Vagina (tissue), 2 donors: ENCODE measurements at places on chromosomes 6 and 20. TPM values are rescaled to one million over a fixed set of nuclear protein-coding genes. Genes with fewer than 3 reads are reported as not detected.

Gene POPDC3
- total RNA-seq, result not detected

GRCh38 chr20:17044891-17045290, 181.9 kb upstream of the PCSK2 start:
- no peaks in the 10 kb centered on the region for H3K27me3 ChIP-seq
- no peak overlapping the region for H3K4me3 ChIP-seq
- no peak overlapping the region for H3K27ac ChIP-seq
- no peak for DNase-seq
- H3K36me3 ChIP-seq, result no peaks in the 10 kb centered on the region

DNA sequence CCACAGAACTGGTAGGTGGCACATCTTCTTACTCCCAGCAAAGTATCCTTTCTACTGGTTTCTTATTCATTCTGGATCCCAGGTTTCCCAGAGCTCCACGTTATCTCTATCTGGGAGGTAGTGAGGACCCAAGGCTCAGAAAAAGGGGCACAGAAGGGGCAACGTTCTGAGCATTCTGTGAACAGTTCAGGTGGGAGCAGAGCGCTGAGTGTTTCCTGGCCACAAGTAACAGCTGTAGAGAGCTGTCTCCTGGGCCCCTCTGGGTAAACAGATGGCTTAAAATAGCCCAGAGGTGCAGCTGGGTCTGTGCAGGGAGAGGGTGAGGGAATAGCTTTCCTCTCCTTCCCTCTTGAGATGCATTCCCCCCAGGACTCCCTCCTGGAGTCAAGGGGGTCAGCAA, 2.1 kb downstream of the APOBEC2 start:
- H3K27ac ChIP-seq, result no peak overlapping the region
- no peak overlapping the region for H3K4me3 ChIP-seq
- H3K4me1 ChIP-seq, result no peaks in the 10 kb centered on the region
- no peak for DNase-seq
- H3K36me3 ChIP-seq, result no peaks in the 10 kb centered on the region

DNA sequence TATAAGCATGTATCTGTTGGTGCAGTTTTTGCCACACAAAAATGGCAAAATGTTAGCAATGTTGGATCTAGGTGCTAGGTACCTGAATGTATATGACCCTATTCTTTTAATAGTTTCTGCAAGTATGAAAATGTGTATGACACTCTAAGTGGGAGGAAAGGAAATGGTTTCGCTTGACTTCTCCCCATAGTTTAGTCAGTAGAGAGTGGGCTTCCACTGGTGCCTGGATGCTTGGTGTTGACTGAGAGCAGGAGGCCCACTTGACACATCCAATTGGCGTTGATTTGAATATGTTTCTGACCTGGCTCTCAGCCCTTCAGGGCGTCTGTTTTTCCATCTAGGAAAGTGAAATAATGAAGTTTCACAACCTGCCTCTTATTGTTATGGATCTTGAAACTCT, 41.8 kb upstream of the GABRR1 start:
- no peaks in the 10 kb centered on the region for H3K36me3 ChIP-seq
- no peak overlapping the region for H3K4me3 ChIP-seq
- H3K27ac ChIP-seq, result no peak overlapping the region
- no peaks in the 10 kb centered on the region for H3K27me3 ChIP-seq
- H3K4me1 ChIP-seq, result no peaks in the 10 kb centered on the region

- no peaks in the 10 kb centered on the region for H3K36me3 ChIP-seq
- H3K27ac ChIP-seq, result no peak overlapping the region
- H3K4me1 ChIP-seq, result no peaks in the 10 kb centered on the region
- DNase-seq, result no peak
- H3K4me3 ChIP-seq, result no peak overlapping the region
- no peaks in the 10 kb centered on the region for H3K27me3 ChIP-seq
These were observed 52.2 kb downstream of the NPEPL1 start for GRCh38 chr20:58744836-58745235.

DNA sequence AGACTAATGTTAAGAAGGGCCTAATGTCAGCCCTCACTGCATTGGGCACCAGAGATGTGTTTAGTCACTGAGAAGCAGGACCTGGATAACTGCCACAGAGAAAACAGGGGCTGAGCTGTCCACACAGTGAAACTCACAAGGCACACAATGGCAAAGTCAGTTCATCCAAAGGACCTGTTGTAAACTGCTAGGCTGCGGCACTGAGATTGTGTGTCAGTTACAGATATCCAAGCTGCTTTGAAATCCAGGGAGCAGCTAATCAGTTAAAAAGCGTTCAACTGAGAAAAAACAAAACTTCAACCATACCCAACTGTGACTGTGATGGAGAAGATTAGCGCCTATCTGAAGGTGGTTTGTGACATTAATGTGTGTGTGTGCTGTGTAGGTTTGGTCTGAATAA, 27.8 kb upstream of the TMEM14A start:
- H3K36me3 ChIP-seq, result no peaks in the 10 kb centered on the region
- no peaks in the 10 kb centered on the region for H3K27me3 ChIP-seq

- H3K27ac ChIP-seq, result no peak overlapping the region
- no peaks in the 10 kb centered on the region for H3K27me3 ChIP-seq
- no peak for DNase-seq
- no peaks in the 10 kb centered on the region for H3K4me1 ChIP-seq
- H3K4me3 ChIP-seq, result peak overlapping the region; percentile 19
- no peaks in the 10 kb centered on the region for H3K36me3 ChIP-seq
These were observed 159.2 kb downstream of the CD109 start for GRCh38 chr6:73854998-73855718.

Gene CPNE5
- total RNA-seq, result 6.6 TPM

Gene XKR7
- total RNA-seq, result not detected

Gene SEMG1
- not detected for total RNA-seq

GRCh38 chr6:12083763-12084162, 71.7 kb downstream of the HIVEP1 start:
- DNase-seq, result no peak
- H3K4me1 ChIP-seq, result peaks cover 25% of the 10 kb centered on the region
- no peaks in the 10 kb centered on the region for H3K36me3 ChIP-seq
- no peak overlapping the region for H3K4me3 ChIP-seq
- H3K27me3 ChIP-seq, result no peaks in the 10 kb centered on the region

DNA sequence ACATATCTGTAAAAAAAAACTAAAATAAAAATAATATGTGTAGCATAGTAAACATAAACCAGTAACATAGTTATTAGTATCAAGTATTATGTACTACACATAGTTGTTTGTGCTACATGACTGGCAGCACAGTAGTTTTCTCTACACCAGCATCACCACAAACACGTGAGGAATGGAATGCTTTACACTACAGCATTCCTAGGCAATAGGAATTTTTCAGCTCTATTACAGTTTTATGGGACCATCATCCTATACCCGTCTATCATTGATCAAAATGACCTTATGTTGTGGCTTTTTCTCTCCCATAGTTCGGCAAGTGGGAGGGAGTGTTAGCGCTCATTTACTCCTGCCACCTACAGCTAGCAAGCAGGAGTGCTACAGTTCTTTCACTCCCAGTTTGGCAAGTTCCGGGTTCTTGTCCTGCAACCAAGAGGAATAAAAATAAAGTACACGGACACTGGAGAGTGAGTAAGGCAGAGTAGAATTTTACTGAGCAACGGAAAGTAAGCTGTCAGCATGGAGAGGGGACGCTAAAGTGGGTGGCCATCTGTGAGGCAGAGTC, 196.8 kb upstream of the HSF2 start:
- H3K4me3 ChIP-seq, result no peak overlapping the region
- H3K36me3 ChIP-seq, result no peaks in the 10 kb centered on the region
- H3K4me1 ChIP-seq, result no peaks in the 10 kb centered on the region

- H3K4me3 ChIP-seq, result no peak overlapping the region
- H3K36me3 ChIP-seq, result no peaks in the 10 kb centered on the region
- DNase-seq, result no peak
- H3K27ac ChIP-seq, result no peak overlapping the region
- H3K4me1 ChIP-seq, result peaks cover 27% of the 10 kb centered on the region
These were observed 2.9 kb upstream of the PPDPF start for GRCh38 chr20:63517376-63518309.

Gene SCGN
- not detected for total RNA-seq

- H3K36me3 ChIP-seq, result no peaks in the 10 kb centered on the region
- no peak for DNase-seq
- no peaks in the 10 kb centered on the region for H3K27me3 ChIP-seq
- no peak overlapping the region for H3K4me3 ChIP-seq
These were observed 72.9 kb downstream of the SLC22A3 start for GRCh38 chr6:160420969-160421556.

DNA sequence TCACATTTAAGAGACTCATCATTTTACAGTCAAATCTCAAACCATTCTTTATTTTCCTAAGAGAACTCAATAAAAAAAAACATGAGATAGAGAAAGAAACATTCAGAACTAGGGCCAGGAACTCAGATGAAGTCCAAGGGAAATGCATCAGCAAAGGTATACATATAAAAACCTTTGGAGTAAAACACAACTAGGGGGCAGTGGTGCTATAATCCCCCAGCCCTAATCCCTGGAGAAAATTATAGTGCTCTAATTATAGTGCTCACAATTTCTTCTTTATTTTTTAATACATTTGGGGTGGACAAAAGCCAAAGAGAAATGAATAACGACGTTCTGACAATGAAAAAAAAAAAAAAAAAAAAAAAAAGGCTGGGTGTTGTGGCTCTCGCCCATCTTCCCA, 100.6 kb upstream of the EMILIN3 start:
- no peaks in the 10 kb centered on the region for H3K4me1 ChIP-seq
- peaks cover 51% of the 10 kb centered on the region for H3K36me3 ChIP-seq
- H3K27ac ChIP-seq, result no peak overlapping the region
- no peak overlapping the region for H3K4me3 ChIP-seq
- no peaks in the 10 kb centered on the region for H3K27me3 ChIP-seq

Gene USP49
- total RNA-seq, result 9.1 TPM

Gene IMPG1
- not detected for total RNA-seq

- no peak overlapping the region for H3K4me3 ChIP-seq
- H3K27me3 ChIP-seq, result no peaks in the 10 kb centered on the region
- no peak overlapping the region for H3K27ac ChIP-seq
- DNase-seq, result no peak
These were observed 176.7 kb upstream of the COL21A1 start for GRCh38 chr6:56424064-56424463.

Gene TMEM244
- total RNA-seq, result not detected

DNA sequence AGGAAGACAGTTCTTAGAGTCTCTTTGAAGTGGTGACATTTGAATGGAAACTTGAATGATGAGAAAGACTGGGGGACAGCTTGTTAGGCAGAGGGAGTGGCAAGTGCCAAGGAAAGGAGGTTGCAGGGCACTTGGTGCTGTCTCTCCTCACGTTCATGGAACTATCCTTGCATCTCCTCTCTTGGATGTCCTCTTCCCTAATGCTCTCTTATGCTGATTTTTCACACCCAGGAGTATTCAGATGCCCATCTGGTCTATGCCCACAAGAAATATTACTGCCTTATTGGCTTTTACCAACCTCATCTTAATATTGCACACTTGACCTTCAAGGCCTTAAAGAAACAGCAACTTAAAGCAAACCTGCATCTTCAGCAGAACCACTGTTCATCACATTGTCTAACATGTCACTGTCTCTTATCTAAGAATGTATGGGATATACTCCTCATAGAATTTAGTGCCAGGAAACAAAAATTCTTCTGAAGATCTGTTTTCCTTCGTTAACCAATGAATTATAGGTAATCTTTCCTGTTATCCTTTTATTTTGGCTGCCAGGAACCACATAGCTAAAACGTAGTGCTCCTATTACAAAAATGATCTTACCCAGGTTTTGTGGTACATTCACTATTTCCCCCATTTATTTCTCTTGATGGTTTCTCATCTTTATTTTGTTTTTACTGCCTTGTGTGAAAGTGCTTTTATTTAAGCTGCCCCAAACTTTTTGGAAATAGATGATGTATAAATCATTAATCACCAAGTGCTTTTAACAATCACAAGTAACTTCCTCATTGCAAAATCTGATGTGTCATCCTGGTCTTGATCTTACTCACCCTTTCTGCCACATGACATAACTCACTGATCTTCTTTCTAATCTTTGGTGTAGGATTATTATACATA, 12.8 kb downstream of the RGS17 start:
- H3K27ac ChIP-seq, result no peak overlapping the region
- no peaks in the 10 kb centered on the region for H3K27me3 ChIP-seq
- no peak for DNase-seq
- no peak overlapping the region for H3K4me3 ChIP-seq
- no peaks in the 10 kb centered on the region for H3K4me1 ChIP-seq

- H3K4me1 ChIP-seq, result peaks cover 24% of the 10 kb centered on the region
- peak overlapping the region; percentile 0 for H3K27ac ChIP-seq
- no peaks in the 10 kb centered on the region for H3K27me3 ChIP-seq
- H3K36me3 ChIP-seq, result peaks cover 1% of the 10 kb centered on the region
These were observed 150.3 kb downstream of the PTPRK start for GRCh38 chr6:128370072-128370471.

DNA sequence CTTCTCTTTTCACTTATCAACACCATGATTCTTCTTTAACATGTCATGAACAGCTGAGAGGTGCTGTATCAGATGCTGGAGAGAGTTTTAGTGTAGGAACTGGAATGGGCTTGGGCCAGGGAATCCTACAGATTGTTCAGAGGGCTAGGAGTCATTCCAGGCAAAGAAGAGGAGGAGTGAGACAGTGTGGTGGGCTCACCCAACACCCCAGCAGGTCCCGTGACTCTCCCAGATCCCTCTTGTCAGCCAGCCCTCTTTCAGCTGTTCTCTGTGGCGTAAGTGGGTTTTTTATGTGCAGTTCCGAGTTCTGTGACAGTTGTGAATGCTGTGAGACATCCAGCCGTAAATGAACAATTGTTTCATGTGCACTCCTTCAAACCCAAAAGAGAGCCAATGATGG, 31.4 kb upstream of the CEP162 start:
- H3K27me3 ChIP-seq, result no peaks in the 10 kb centered on the region
- no peak overlapping the region for H3K27ac ChIP-seq
- H3K4me3 ChIP-seq, result peak overlapping the region; percentile 15
- no peaks in the 10 kb centered on the region for H3K36me3 ChIP-seq

DNA sequence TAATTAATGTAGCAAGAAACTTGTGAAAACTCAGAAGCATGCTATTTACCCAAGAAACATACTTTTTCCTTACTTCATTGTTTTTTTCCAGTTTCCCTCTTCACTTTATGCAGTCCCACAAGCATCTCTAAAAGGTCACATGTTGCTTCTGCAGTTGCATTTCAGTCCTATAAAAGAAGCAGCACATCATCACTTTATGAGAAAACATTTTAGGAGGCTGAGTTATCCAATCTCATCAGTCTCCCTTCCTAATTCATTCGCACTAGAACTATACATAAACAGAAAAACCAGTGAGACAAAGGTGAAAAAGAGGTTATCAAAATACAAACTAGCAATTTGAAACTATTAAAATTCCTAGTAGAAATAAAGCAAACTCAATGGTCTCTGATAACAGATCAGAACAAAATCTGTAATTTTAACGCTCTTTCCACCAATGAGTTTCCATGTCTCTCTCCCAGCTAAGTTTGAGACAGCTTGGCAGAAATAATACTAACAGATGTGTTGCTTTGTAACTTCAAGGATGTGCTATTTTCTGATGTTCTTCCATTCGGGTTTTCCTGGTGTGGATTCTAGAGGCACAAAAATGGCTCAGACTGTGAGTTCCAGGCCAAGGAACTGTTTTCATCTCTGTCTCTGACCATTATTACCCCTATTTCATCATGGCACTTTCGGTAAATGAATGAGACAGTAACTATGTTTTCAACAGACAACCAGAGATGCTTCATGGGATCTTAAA, 48.4 kb downstream of the ZHX3 start:
- peak overlapping the region; percentile 64 for H3K27ac ChIP-seq
- no peak overlapping the region for H3K4me3 ChIP-seq
- no peak for DNase-seq

GRCh38 chr6:1437553-1438406, 48.4 kb downstream of the FOXF2 start:
- DNase-seq, result peak; percentile 70
- H3K27me3 ChIP-seq, result no peaks in the 10 kb centered on the region
- H3K27ac ChIP-seq, result no peak overlapping the region
- no peaks in the 10 kb centered on the region for H3K4me1 ChIP-seq
- no peaks in the 10 kb centered on the region for H3K36me3 ChIP-seq

Gene OR5V1
- total RNA-seq, result not detected

- no peak overlapping the region for H3K27ac ChIP-seq
- H3K4me1 ChIP-seq, result no peaks in the 10 kb centered on the region
- no peaks in the 10 kb centered on the region for H3K36me3 ChIP-seq
These were observed 203.6 kb upstream of the TBX18 start for GRCh38 chr6:84967965-84968364.
